Stimulated activated CD8-positive, alpha-beta memory T cell treated with anti-CD3 and anti-CD28 coated beads, Interleukin-7, amount 100 ng/mL, for 1 hour (primary cell): ENCODE measurements at places on chromosomes 5 and 9.

- no peak for DNase-seq
These were observed 135.2 kb upstream of the RAPGEF1 start for GRCh38 chr9:131874916-131875670.

GRCh38 chr9:113631871-113632665 lies 168.5 kb downstream of the RGS3 start:
- no peak for DNase-seq

DNA sequence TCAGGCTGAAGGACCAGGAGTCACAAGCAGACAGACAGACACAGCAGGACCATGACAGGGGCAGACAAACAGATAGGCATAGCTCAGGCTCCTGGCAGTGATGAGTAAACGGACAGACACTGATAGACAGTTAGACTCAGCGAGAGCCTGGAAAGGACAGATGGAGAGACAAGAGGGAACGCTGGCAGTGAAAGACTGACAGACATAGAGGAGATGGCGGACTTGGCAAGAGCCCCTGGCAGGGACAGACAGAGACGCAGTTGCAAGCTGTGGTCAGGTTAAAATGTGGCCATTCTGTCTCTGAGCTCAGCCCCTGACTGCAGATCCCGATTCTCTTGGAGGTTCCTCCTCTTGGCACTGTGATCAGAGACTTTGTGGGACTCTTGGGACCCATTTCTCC lies 13.6 kb downstream of the CSF2 start:
- DNase-seq = no peak

GRCh38 chr5:62727861-62728260 lies 149.2 kb downstream of the LRRC70 start:
- no peak for DNase-seq

- DNase-seq = no peak
These were observed 1.2 kb downstream of the SLC31A2 start for GRCh38 chr9:113151696-113152630.

GRCh38 chr5:107289030-107289714 lies 381.6 kb downstream of the EFNA5 start:
- DNase-seq = no peak

DNA sequence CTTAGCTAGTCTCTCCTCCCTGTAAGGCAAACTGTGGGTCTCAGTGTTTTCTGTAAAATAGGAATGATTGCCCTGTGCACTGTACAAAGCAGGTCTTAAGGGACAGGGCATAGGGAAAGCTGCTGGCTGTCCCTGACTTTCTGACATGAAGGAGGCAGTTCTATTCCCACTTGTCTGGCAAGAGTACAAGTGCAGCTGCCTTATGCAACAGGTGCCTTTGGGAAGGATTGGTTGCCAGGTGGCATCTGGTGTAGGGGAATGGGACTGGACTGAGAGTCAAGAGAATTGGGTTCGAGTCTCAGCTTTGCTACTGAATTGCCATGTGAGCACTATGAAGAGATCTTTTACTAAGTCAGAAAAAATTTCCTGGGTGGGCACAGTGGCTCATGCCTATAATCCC lies 10.0 kb downstream of the BSPRY start:
- no peak for DNase-seq

DNA sequence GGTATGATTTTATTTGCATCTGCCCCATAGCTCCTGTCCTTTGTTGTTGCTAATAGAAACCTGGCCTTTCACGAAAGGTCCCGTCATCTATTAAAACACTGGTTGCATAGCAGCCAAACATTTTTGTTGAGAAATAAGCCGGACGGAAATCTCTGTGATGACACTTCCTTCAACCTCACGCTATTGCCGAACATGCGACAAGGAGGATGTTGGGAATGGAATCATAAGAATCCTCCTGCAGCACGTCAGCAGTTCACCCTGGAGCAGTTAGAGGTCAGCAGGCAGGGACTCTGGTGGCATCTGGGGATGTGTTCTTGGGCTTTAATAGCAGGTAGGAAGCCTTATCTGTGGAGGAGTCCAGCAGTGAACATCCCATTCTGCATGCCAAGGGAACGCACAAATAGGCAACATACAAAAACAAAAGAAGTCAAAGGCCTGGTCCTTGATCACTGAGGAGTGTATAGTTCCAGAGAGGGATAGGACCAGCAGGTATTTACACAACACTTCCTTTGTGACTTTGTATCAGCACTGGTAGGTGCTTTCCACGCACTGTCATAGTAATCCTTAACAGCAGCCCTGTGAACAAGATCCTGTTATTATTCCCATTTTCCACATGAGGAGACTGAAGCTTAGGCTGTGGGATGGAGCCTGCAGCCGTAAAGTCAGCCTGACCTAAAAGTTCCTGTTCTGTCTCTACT lies 33.4 kb downstream of the ARHGAP26 start:
- no peak for DNase-seq

DNA sequence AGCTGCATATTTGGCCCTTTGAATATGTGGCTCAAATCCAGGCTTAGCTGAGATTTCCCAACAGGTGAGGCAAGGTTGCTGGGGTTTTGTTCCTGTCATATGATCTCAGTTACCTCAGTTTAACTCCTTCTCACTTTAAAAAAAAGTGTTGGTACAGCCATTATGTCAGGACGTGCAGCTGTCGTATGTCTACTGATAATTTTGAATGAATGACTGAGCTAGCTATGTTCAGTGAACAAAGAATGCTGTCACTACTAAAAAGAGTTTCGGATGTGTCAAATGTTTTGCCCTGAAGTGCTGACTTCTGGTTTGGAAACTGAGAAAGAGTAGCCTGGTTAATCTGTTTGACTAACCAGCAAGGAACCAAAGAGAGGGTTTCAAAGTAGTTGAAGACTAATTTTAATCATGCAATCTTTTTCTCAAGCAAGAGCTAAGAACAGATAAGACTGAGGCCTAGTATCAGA lies 106.3 kb upstream of the NR3C1 start:
- DNase-seq = no peak

DNA sequence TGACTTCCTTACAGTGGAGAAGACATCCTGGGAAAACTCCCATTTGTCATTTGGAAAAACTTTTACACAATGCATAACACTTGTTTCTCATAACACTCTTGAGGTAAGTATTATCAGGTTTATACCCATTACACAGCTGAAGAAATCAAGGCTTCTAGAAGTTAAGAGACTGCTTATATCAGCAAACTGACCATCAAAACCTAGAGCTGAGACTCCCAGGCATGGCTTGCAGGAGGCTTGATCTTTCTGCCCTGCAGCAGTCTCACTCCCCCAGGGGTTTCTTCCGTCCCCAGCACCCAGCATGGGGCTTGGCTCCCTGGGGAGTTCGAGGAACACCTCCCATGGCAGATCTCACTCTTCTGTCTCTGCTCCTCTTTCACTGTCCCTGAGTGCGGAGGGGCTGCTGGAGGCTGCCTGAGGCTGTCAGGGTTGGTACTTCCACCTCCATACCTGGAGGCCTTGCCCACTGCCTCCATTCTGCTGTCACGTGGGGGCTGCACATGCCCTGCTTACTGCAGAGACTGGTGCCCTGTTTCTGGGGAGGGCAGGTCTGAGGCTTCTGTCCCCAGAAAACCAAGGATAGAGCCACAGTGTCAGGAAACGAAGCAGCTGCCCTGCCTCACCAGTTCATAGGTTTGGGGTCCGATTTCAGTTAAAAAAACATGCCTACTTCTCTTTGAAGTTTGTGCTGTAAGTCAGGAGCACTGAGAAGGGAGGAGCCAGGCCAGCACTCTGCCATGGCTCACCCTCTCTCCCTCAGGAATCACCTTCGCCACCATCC lies 202.5 kb downstream of the PAX5 start:
- no peak for DNase-seq

- DNase-seq = no peak
These were observed 32.1 kb upstream of the TNFSF15 start for GRCh38 chr9:114837923-114838322.

- no peak for DNase-seq
These were observed 59.6 kb downstream of the RAI14 start for GRCh38 chr5:34715711-34716110.

DNA sequence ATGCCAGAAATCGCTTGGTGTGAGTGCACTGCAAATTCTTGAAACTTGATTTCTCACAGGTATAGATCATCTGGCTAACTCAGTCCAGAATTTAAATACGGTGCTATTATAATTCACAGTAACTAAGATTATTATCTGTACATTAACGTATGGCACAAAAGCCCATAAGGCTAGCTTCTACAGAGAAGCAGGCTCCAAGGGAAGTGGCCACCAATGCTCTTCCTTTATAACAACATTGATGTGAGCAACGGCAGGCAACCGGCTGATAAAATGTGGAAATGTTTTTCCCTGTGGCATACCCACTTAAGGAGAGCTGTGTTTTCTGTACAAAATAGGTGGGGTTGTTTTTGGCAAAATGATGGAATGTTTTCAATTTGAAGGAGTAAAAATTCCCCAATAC lies 35.7 kb downstream of the SEMA4D start:
- no peak for DNase-seq

GRCh38 chr5:124310453-124310852 lies 436.0 kb downstream of the ZNF608 start:
- DNase-seq = no peak

- DNase-seq = no peak
These were observed 232.5 kb downstream of the NR3C1 start for GRCh38 chr5:143170977-143171376.

DNA sequence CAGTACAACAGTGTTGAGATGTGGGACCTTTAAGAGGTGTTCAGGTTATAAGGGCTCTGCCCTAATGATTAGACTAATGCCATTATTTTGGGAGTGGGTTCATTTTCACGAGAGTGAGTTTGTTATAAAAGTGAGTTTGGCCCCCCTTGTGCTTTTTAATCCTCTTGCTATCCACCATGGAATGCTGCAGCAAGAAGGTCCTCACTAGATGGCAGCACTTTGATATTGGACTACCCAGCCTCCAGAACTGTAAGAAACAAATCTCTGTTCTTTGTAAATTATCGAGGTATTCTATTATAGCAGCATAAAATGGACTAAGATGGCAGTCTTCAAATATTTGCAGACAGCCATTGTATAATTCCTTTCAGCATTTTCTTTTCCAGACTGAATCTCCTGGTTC lies 212.4 kb downstream of the LRRC70 start:
- DNase-seq = no peak

DNA sequence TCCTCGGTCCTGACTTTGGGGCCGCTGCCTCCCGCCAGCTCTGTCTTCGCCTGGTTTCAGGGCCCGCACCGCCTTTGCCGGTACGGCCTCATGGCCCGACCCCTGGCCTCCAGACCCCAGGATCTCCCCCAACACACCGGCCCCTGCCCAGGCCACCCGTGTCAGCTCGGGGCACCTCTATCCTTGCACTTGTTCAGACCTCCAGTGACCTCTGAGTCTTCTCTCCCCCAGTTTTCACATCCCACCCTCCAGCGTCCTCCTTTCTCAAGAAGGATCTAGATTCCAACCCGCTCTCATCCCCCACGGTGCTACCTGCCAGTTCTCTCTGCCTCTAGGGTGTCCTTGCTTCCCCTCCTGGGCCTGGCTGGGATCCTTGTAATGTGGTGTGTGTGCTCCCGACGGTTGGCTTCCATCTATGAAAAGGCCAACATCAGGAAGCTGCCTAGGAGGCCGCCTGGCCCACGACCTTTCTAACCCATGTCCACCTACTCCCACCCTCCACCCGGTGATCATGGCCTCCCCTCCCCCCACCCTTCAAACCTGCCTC lies 61.1 kb downstream of the SPATA31C2 start:
- DNase-seq = no peak
